GM23338 (cell line): ENCODE measurements at places on chromosomes 3 and 15. TPM values are rescaled to one million over a fixed set of nuclear protein-coding genes. Genes with fewer than 3 reads are reported as not detected.

GRCh38 chr3:137962251-137962650 lies 47.7 kb upstream of the CLDN18 start:
- no peaks in the 10 kb centered on the region for H3K36me3 ChIP-seq
- no peak overlapping the region for H3K27ac ChIP-seq
- H3K4me3 ChIP-seq: no peak overlapping the region
- no peaks in the 10 kb centered on the region for H3K27me3 ChIP-seq
- no peak for DNase-seq
- H3K4me1 ChIP-seq: peaks cover 12% of the 10 kb centered on the region

GRCh38 chr3:129593595-129594339 lies 12.7 kb downstream of the PLXND1 start:
- H3K4me3 ChIP-seq: no peak overlapping the region
- DNase-seq: peak; percentile 68
- peaks cover 67% of the 10 kb centered on the region for H3K4me1 ChIP-seq
- no peaks in the 10 kb centered on the region for H3K36me3 ChIP-seq

- H3K36me3 ChIP-seq: no peaks in the 10 kb centered on the region
- no peak overlapping the region for H3K27ac ChIP-seq
- DNase-seq: no peak
- H3K27me3 ChIP-seq: peaks cover 45% of the 10 kb centered on the region
These were observed 873 bp downstream of the C3orf70 start for GRCh38 chr3:185151964-185152409.

- H3K27me3 ChIP-seq: no peaks in the 10 kb centered on the region
- no peaks in the 10 kb centered on the region for H3K4me1 ChIP-seq
- H3K27ac ChIP-seq: no peak overlapping the region
- no peak overlapping the region for H3K4me3 ChIP-seq
These were observed 9.3 kb downstream of the CRYBG3 start for GRCh38 chr3:97831140-97831539.

C3orf49 gene
- not detected in 2 replicates for total RNA-seq

SCN11A gene
- 0.08 and 0.14 TPM in 2 replicates for total RNA-seq

DNA sequence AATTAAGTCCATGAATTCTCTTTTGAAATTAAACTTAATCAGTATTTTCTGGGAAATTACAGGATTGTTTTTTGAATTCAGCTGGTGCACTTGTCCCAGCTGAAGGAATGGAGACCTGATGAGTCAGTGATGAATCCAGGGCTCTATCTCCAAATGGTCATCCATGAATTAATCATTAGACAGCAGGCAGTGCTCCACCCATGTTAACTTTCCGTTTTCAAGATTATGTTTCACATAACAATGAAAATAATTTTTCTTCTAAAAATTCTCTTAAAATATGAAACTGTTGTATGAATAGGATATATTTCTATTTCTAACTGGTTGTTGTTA lies 13.9 kb upstream of the PAQR9 start:
- no peaks in the 10 kb centered on the region for H3K36me3 ChIP-seq
- H3K4me1 ChIP-seq: peaks cover 16% of the 10 kb centered on the region
- H3K4me3 ChIP-seq: no peak overlapping the region
- no peaks in the 10 kb centered on the region for H3K27me3 ChIP-seq
- H3K27ac ChIP-seq: no peak overlapping the region

GRCh38 chr3:65928110-65928509 lies 110.6 kb downstream of the MAGI1 start:
- 0 out of 2 replicates have a peak overlapping the region, but pooled peaks have one; percentile 12 for H3K4me3 ChIP-seq
- no peaks in the 10 kb centered on the region for H3K27me3 ChIP-seq
- H3K4me1 ChIP-seq: peaks cover 39% of the 10 kb centered on the region
- H3K27ac ChIP-seq: peak overlapping the region; percentile 3; the same call in 1 of the 2 replicates

- H3K27me3 ChIP-seq: no peaks in the 10 kb centered on the region
- peaks cover 60% of the 10 kb centered on the region for H3K36me3 ChIP-seq
- no peak overlapping the region for H3K4me3 ChIP-seq
- no peaks in the 10 kb centered on the region for H3K4me1 ChIP-seq
- no peak for DNase-seq
These were observed 11.6 kb downstream of the EAF1 start for GRCh38 chr3:15438983-15439382.

CLRN1 gene
- total RNA-seq: 0.69 and 0.93 TPM in 2 replicates

ONECUT1 gene
- total RNA-seq: 4.2 and 9.4 TPM in 2 replicates

PSMA4 gene
- 301 and 322 TPM in 2 replicates for total RNA-seq

GRCh38 chr15:70060993-70061305 lies 36.8 kb downstream of the TLE3 start:
- peaks cover 8% of the 10 kb centered on the region; the same call in 1 of the 2 replicates for H3K36me3 ChIP-seq
- no peak overlapping the region for H3K4me3 ChIP-seq
- H3K27ac ChIP-seq: no peak overlapping the region
- H3K4me1 ChIP-seq: no peaks in the 10 kb centered on the region; the same call in 1 of the 2 replicates
- no peaks in the 10 kb centered on the region for H3K27me3 ChIP-seq

GRCh38 chr3:130687327-130687726 lies 59.3 kb downstream of the PIK3R4 start:
- no peak overlapping the region for H3K4me3 ChIP-seq
- DNase-seq: no peak
- H3K4me1 ChIP-seq: no peaks in the 10 kb centered on the region
- H3K27me3 ChIP-seq: no peaks in the 10 kb centered on the region
- H3K36me3 ChIP-seq: peaks cover 6% of the 10 kb centered on the region; the same call in 1 of the 2 replicates
- no peak overlapping the region for H3K27ac ChIP-seq

DNA sequence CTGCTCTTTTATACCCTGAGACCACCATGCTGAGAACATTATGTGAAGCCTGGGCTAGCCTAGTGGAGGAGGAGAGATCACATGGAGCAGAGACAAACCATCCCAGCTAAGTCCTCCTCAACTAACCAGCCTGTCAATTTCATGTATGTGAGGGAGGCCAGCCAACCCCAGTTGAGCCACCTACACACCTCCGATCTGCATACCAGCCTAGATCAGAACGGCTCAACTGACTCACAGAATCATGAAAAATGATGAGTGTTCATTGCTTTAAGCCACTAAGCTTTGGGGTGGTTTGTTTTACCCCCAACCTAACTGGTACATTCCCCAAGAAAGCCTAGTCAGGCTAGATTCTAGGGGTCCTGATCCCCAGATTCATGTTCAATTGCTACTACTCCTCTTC lies 19.4 kb upstream of the CA12 start:
- no peak overlapping the region for H3K27ac ChIP-seq
- H3K27me3 ChIP-seq: peaks cover 20% of the 10 kb centered on the region
- DNase-seq: no peak
- H3K36me3 ChIP-seq: no peaks in the 10 kb centered on the region
- no peak overlapping the region for H3K4me3 ChIP-seq

DNA sequence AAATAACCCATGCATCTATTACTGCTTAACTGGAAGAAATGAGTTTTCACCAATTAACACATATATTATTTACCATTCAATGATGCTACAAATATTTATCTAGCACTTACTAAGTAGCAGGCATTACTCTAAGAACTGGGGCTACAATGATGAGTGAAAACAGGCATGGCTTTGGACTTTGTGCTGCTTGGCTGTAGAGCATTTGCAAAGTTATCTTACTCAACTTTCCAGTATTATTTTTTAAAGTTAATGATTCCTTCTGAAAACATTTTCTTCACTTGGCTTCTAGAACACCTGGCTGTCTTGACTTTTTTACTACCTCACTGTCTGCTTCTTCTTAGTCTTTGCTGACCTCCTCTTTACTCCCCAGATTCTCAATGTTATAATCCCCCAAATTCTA lies 1.8 kb downstream of the C3orf33 start:
- no peak overlapping the region for H3K27ac ChIP-seq
- H3K4me3 ChIP-seq: no peak overlapping the region
- H3K4me1 ChIP-seq: peaks cover 2% of the 10 kb centered on the region; the same call in 1 of the 2 replicates
- no peak for DNase-seq
- H3K36me3 ChIP-seq: no peaks in the 10 kb centered on the region

SLC12A1 gene
- 0.19 and 0.59 TPM in 2 replicates for total RNA-seq

- H3K27ac ChIP-seq: no peak overlapping the region
- no peak overlapping the region for H3K4me3 ChIP-seq
- no peaks in the 10 kb centered on the region for H3K36me3 ChIP-seq
- H3K4me1 ChIP-seq: no peaks in the 10 kb centered on the region
- H3K27me3 ChIP-seq: no peaks in the 10 kb centered on the region
- no peak for DNase-seq
These were observed 108.9 kb downstream of the RPL22L1 start for GRCh38 chr3:170761103-170761502.

GRCh38 chr3:55630280-55630920 lies 143.3 kb upstream of the WNT5A start:
- no peak overlapping the region for H3K4me3 ChIP-seq
- no peaks in the 10 kb centered on the region for H3K4me1 ChIP-seq
- H3K36me3 ChIP-seq: no peaks in the 10 kb centered on the region
- no peaks in the 10 kb centered on the region for H3K27me3 ChIP-seq
- DNase-seq: peak; percentile 41

GRCh38 chr15:67202991-67203390 lies 51.5 kb downstream of the AAGAB start:
- H3K27ac ChIP-seq: no peak overlapping the region
- no peak overlapping the region for H3K4me3 ChIP-seq
- DNase-seq: no peak
- H3K27me3 ChIP-seq: no peaks in the 10 kb centered on the region
- 0 out of 2 replicates have a peak, but pooled peaks cover 3% of the 10 kb centered on the region for H3K36me3 ChIP-seq

CHDH gene
- 6.6 and 31.4 TPM in 2 replicates for total RNA-seq

GRCh38 chr3:171090321-171090720 lies 63.8 kb upstream of the SLC2A2 start:
- no peak overlapping the region for H3K27ac ChIP-seq
- H3K36me3 ChIP-seq: no peaks in the 10 kb centered on the region; the same call in 1 of the 2 replicates
- DNase-seq: no peak
- H3K4me1 ChIP-seq: 0 out of 2 replicates have a peak, but pooled peaks cover 8% of the 10 kb centered on the region
- H3K27me3 ChIP-seq: no peaks in the 10 kb centered on the region

- no peak for DNase-seq
- no peaks in the 10 kb centered on the region for H3K4me1 ChIP-seq
- H3K27me3 ChIP-seq: no peaks in the 10 kb centered on the region
- H3K36me3 ChIP-seq: no peaks in the 10 kb centered on the region
- no peak overlapping the region for H3K4me3 ChIP-seq
These were observed 23.2 kb downstream of the MINAR1 start for GRCh38 chr15:79455361-79455760.
